ENCODE measurements at places on chromosomes 2 and 18.
A peak's percentile ranks its signal among the peaks of the same experiment; 100 is the strongest.

GRCh38 chr2:197992482-197993133 is 188.2 kb downstream of the PLCL1 start:
- DNase-seq = no peak

GRCh38 chr18:70732188-70732587 is 443.3 kb downstream of the SOCS6 start:
- DNase-seq = peak; percentile 30

DNA sequence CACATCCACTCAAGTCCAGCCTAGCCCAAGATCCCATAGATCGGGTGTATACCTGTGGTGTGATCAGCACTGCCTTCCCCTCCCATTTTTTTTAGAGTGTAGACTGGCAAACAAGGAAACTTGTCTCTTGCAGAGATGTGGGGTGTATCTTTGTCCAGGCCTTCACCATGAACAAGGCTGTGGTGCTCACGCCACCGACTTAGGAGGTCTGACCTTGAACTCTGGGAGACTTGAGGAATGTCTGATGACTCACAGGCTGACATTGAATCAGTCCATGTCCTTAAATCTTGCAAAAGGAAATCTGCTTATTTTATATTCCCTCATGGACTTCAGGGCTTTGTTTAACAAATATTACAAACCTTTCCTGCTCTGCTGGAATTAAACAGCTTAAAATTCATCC is 4.5 kb upstream of the CTIF start:
- DNase-seq = no peak

DNA sequence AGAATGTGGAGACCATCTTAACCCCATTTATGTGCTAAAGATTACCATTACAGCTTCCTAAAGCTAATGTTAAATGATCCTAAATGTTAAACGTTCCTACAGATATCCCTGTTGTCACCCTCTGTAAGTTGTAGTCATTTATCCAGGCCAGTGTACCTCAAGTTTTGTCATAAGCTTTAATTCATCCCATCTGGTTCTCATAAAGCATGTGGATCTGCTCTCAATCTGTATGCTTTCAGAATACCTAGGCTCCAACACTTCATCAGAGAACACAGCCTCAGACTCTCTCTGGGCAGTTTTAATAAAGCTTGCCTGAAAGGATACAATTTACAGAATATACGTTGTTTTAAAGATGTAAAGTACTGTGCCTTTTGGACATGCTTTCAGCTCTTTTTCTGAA is 4.2 kb upstream of the CCDC178 start:
- no peak for DNase-seq

DNA sequence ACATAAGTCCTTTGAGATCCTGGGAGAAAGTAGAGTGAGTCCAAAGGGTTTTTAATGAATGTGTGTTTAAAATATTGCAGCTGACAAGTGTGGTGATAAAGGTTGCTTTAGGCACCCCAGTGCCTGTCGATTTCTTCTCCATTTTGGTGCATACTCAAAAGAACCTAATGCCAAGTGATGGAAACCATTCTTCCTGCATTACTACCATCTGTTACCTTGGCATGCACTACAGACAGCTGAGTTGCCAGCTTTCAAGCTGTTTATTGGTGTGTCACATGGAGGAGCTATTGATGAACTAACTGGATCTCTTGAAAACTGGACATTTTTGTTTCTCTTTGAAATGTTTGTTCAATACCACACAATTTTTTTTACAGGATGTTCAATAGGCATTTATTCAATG is 350.0 kb downstream of the AKAIN1 start:
- no peak for DNase-seq

GRCh38 chr2:235421618-235422017 is 72.2 kb upstream of the AGAP1 start:
- DNase-seq = peak; percentile 13

All from NCI-H1092 treated with DMSO at 0.1 percent for 48 hours (cell line).